ENCODE measurements at places on chromosomes 12 and 14.

DNA sequence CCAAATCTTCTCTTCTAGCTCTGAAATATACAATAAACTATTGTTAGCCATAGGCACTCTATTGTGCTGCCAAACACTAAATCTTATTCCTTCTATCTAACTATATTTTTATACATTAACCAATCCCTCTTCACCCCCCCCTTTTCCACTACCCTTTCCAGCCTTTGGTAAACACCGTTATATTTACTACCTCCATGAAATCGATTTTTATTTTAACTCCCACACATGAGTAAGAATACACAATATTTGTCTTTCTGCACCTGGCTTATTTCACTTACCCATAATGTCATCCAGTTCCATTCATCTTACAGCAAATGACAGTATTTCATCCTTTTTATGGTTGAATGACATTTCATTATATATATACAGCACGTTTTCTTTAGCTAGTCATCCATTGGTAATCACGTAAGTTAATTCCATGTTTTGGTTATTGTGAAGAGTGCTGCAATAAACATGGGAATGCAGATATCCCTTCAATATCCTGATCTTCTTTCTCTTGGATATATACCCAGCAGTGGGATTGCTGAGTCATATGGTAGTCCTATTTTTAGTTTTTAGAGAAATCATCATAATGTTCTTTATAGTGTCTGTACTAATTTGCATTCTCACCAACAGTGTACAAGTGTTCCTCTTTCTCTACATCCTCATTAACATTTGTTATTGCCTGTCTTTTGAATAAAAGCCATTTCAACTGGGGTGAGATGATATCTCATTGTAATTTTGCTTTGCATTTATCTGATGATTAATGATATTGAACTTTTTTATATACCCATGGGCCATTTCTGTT is 34.2 kb upstream of the PLBD1 start:
- DNase-seq, result no peak

GRCh38 chr14:32938719-32939253 is at the start of gene NPAS3:
NPAS3 (plus strand) TSS chr14:32938879.
- no peak for DNase-seq

DNA sequence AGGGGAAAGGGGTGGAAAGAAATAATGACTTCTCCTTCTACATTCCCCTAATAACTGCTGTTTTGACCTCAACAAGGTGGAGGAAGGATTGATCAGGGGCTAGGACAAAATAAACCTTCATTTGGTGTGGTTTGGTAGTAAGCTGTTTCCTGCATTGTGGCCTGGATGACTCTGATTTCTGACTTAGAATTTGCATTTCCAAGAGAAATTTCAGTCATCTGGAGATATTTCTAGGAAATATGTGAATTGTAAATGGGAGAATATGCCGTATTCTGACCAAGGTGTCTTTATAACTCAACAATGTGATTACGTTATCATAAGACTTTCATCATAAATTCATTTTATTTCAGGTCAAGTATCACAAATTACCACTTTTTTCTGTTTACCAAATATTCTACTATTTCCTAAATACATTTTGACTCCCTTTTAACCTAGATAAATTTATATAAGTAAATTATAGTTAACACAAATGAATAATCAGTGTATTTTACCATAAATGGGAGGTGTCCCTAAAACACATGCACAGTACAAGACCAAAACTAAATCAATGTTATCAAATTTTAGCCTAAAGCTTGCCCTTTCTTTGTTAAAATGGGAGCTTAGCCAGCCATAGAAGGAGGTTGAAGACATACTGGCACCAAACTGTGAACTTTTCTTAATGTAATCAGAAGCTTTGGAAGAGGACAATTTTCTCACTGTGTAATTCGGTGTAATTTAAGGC is 828.8 kb downstream of the TMTC2 start:
- no peak for DNase-seq

DNA sequence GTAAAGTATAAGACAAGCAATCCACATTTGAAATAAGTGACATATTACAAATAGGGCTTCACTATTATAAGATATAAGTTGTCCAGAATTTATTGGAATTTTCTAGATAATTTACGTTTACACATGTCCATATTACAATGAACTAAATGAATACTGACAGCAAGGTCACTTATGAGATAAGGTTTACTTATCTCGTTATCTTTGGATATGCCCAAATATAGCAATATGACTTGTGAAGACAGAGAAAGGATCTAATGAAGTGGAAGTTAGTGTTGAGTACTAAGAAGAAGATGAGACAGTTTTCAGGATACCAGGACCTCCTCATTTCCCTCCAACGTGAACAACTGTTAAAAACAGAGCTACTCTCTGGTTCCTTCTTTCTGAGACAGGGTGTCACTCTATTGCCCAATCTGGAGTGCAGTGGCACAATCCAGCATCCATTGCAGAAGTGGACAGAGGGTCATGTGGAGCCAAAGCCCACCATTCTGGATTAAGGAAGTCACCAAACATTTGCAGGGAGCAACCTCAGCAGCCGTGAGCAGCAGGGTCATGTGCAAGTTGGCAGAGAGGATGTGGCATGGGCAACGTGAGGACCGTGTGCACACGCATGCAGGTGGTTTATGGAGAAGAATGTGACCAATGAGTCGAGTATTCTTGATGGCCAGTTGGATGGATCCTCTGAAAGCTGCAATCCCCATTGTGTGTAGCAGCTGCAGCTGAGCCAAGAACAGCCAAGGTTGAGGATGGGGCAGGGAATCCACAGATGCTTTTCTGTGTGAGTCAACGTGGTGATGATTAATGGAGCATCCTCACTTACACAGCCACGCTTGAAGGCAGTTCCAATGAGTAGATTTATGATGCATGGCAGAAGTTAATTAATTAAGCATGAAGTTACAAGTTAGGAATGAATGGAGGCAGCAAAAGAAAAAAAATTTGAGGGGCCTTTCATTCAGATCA is 111.0 kb downstream of the BICD1 start:
- no peak for DNase-seq

- no peak for DNase-seq
These were observed 8.8 kb downstream of the DDX47 start for GRCh38 chr12:12821975-12822374.

- no peak for DNase-seq
These were observed 201.7 kb downstream of the EXOC5 start for GRCh38 chr14:57066887-57067513.

DNA sequence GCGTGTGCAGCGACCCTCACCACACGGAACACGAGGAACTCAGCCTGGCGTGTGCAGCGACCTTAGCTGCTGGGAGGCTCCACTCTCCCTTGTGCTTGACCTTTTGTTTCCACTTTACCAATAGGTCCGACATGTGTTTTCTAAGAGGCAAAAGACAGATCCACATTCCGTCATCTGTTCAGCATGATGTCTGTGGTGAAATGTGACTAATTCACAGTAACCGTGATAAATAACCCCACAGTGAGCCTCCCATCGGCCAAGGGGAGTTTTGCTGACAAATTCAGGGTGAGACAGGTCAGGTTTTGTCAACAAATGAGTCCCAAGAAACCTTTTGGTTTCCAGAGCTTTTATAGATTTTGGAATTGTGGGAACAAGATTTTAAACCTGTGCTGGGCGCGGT is 55.9 kb downstream of the MOK start:
- DNase-seq, result no peak

- no peak for DNase-seq
These were observed 144.0 kb downstream of the RAD51B start for GRCh38 chr14:67963545-67963944.

DNA sequence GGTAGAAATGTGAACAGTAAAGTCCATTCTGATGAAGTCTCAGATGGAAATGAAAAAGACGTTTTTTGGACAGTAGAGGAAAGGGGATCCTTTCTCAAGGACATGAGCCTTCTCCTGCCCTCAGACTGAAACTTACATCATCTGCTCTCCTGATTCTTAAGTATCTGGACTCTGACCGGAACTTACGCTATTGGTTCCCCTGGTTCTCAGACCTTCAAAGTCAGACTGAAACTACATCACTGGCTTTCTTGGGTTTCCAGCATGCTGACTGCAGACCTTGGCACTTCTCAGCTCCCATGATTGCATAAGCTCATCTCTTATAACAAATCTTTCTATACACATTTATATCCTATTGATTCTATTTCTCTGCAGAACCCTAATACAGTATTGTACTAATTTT is 291.0 kb downstream of the SNAPC1 start:
- no peak for DNase-seq

- DNase-seq, result no peak
These were observed 61.2 kb upstream of the STXBP6 start for GRCh38 chr14:25111061-25111601.

DNA sequence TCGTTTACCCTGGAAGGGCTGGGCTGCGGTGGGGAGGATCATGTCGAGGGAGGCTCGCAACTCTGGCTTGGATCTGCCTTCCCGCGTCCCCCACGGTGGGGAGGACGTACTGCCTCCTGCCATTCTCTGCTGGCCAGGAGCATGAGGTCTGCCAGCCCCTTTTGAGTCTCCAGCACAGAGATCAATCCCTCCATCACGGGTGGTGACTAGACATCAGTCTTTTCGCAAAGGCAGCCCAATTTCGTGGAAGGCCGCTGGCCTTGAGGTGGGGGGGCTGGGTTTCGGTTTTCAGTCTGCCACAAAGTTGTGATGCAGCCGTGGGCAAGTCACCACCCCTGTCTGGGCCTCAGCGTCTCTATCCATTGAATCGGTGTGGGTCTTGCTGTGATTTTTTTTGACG is 62.2 kb downstream of the PRMT8 start:
- DNase-seq, result no peak

DNA sequence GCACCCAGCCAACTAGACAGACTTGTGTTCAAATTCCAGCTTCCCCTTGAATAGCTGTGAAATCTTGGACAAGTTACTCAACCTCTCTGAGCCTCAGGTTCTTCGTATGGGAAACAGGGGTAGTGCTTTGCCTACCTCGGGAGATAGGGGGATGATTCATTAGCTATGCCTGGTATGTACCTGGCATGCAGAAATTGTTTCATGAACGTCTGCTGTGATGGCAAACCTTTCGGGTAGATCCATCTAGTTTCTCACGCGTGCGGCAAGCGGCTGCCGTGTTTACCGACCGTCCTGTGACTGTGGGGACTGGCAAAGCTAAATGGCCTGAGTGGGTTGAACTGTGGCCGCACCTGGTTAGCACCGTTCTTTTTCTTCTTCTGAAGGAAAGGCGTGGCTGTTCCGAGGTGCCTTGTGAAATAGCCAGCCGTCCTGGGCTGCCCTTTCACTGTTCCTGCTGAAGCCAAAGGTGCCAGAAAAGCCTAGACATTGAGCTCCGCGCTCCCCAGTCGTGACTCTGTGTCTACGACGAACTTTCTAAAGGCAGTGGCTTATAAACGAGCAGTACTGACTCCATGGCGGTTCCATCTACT is 40.6 kb upstream of the MED13L start:
- no peak for DNase-seq

DNA sequence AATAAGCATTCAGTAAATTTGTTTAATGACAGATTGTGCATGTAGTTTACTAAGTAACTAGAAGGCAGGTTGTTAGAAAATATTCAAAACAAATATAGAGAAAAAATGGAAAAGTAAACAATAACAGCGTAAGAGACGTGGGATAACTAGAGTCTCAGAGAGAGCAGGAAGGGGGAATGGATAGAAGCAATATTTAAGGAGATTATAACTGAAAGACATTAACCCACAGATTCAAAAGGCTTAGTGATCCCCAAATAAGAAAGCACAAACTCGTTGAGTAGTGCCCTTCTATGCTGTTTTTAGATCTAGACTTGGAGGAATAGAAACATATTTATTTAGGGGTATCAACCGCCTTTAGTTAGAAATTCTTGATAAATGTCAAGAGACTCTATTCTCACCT is 169.7 kb upstream of the RGS6 start:
- no peak for DNase-seq

GRCh38 chr14:72612041-72612440 is 281.9 kb downstream of the DPF3 start:
- no peak for DNase-seq

DNA sequence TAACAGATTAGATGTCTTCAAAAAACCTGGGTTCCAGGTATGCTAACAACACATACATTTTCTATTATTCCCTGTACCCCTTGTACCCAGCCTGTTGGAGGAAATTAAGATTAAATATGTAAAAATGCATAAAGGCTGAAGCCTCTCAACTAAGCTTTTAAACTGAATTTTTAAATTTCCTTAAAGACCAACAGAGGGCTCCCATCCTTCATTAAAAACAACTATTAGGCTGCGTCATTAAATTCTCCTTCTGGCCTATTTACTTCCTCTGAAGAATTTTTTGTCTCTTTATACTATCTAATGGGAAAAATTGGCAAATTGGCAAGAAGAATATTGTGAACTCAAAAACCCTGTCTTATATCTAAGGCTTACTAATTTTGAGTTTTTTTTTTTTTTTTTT is 21.8 kb downstream of the SENP1 start:
- DNase-seq, result peak; percentile 34
